Fibroblast of skin of right quadriceps (primary cell): ENCODE measurements at places on chromosomes 12 and 14.

DNA sequence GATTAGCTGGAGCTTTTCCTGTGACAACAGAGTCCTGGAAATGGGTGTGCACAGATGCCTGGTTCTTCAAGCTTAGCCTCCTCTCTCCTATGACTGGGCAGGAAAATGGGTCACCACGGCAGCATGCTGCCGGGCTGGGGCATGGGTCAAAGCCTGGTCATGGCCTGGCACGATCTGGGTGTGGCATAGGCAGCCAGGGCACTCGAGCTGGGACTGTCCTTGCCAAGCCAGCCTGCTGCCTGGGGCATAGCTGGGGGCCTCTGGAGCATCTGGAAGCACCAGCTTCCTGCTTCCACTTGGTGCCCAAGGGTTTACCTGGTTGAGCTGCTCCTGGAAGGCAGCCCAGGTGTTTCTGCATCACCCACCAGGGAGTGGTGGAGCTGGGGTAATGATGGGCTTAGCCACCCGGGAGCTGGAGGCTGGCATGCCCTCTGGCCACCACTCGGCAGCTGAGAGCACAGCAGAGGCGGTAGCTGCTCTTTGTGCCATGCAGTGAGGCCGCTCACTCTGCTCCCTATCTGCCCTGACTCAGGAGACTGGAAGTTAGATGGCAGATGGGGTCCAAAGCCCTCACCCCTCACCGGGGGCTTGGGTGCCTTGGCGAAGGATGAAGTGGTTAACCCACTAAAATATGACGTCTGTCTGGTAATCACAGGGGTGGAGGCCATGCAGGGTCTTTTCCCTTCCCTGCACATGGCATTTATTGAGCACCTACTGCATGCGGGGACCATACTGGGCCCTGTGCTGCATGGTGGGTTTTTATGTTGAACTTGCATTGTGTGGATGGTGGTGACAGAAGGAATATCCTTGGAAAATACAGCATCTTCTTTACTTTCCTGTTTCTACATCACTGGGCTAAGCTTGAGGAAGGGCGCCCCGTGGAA, 1.7 kb downstream of the OTUB2 start:
- DNase-seq = no peak

- DNase-seq = no peak
These were observed 140.4 kb downstream of the CNTN1 start for GRCh38 chr12:40832668-40833067.

- DNase-seq = peak; percentile 14
These were observed 66.7 kb downstream of the CCDC88C start for GRCh38 chr14:91350813-91351511.

DNA sequence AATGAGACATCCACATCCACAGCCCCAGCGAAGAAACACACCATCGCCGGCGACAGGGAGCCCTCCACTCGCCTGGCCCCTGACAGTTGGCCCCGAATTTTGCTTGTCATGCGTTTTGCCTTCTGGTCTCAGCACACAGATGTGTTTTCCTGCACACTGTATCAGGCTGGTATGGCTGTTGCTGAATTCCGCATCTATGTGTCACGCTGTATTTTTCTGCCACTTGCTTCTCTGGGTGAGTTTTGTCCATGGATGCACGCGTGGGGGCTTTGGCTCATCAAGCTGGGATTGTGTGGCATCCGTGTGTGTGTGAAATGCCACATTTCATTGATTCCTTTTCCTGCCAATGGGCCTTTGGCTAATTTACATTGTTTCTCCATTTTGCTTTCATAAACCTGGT, 26.5 kb downstream of the ARL6IP4 start:
- peak; percentile 13 for DNase-seq

DNA sequence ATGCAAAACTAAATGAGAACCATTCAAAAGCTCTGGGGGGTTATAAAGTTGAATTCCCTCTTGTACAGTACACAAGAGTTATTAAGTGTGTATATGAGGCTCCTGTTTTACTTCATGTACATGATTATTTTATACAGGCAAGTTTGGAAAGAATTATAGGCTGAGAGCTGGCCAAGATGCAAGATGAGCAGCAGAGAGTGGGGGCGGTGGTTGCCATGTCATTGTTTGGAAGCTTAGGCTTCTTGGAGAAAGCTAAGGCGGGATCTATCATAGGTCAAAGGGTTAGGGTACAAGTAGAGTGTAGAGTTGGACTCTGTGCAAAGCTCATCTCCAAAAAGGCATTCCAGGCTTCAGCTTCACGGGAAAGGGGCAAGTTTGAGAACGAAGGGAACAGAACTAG, 297.1 kb upstream of the TBX3 start:
- no peak for DNase-seq

- peak; percentile 96 for DNase-seq
These were observed 149.7 kb upstream of the ARHGAP5 start for GRCh38 chr14:31927348-31927832.

- DNase-seq = peak; percentile 49
These were observed 6.8 kb upstream of the HNF1A start for GRCh38 chr12:120971299-120972180.

GRCh38 chr14:94125659-94126418, 3.6 kb downstream of the IFI27L2 start:
- DNase-seq = no peak

GRCh38 chr12:49675137-49675536, 32.1 kb downstream of the FMNL3 start:
- no peak for DNase-seq

DNA sequence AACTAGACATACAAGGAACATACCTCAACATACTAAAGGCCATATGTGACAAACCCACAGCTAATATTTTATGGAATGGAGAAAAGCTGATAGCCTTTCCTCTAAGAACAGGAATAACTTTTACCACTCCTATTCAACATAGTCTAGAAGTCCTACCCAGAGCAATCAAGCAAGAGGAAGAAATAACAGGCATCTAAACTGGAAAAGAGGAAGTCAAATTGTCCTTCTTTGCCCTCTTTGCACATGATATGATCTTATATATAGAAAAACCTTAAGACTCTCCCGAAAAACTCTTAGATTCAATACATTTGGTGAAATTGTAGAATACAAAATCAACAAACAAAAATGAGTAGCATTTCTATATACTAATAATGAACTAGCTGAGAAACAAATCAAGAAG, 110.0 kb downstream of the ATP23 start:
- DNase-seq = no peak

DNA sequence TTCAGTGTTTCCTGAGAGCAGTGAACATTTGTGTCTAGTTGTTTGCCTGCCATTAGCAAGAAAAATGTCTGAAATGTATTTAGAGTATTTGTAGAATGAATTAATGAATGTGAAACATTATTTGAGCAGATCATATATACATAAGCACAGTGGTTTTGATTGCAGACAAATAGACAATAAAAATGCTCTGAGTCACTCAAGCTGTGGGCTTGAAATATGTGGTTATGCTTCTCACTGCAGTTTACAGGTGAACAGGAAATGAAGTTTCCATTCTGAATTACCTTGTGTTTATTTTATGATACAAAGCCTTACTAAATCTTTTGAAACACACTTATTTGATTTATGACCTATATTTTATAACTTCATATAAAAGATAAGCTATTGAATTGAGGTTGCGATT, 827.7 kb downstream of the TMTC2 start:
- DNase-seq = no peak

- DNase-seq = peak; percentile 73
These were observed at the start of gene P2RX4 for GRCh38 chr12:121209624-121210572. P2RX4 (plus strand) TSS chr12:121210129; CDS start chr12:121210165, 36 bp downstream.

DNA sequence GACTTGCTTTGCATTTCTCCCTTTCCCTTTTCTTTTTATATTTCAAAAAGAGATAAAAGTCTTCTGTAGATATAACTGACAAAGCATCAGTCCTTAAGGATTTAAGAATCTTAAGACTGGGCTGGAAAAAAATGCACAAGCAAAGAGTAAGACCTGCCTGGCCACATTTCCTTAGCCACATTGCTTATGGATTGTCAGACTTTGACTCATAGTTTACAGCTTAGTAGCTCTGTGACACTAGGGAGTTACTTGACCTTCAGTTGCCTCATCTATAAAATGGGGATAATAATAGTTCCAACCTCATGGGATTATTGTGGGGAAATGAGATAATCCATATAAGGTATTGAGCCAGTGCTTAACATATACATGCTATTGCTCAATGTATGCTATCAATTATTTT, 66.4 kb upstream of the STK38L start:
- DNase-seq = peak; percentile 89

GRCh38 chr14:22265319-22266141, 323.5 kb downstream of the DAD1 start:
- no peak for DNase-seq

DNA sequence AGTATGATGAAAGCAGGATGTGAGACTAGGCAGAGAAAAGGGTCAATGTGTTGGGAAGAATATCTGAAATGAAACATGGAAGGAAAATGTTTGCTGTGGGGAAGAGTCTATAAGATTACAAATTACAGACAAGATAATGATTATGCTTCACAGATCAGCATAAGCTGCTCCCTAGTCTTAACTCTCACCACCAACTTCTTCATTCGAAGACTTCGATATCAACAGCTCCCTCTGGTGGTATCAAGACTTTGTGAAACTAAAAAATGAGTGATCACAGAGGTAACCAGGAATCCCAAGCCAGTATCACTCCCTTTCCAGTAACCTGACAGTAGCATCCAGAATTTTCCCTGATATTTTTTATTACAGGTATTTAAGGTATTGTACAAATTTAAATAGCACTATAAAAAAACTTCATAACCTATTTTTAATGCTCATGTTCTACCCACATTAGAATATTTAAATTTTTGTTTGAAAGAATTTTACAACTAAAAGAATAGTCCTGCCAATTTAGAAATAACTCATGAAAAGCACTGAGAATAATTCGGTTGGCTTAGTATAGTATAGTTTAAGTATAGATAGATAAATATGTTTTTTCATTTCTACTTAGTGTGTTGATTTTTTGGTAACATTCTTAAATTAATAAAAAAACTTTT, 84.4 kb downstream of the C2CD5 start:
- DNase-seq = peak; percentile 42

- DNase-seq = peak; percentile 61
These were observed 242.5 kb downstream of the FBXL14 start for GRCh38 chr12:1351926-1352325.

DNA sequence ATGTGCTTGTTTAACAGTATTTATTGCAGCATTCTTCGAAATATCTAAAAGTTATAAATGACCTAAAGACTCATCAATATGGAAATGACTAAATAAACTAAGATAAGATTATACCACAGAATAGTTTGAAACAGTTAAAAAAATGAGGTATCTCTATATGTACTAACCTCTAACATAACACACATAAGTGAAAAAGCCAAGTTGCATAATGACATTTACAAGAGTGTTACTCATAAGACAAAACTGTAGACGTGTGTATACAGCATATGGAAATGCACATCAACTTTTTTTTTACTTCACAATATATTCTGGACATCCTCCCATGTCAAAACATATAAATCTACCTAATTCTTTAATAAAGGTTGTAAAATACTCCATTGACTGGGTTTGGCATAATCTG, 22.8 kb downstream of the CPM start:
- DNase-seq = peak; percentile 70

GRCh38 chr14:77124345-77125280, 17.0 kb downstream of the ZDHHC22 start:
- peak; percentile 11 for DNase-seq

DNA sequence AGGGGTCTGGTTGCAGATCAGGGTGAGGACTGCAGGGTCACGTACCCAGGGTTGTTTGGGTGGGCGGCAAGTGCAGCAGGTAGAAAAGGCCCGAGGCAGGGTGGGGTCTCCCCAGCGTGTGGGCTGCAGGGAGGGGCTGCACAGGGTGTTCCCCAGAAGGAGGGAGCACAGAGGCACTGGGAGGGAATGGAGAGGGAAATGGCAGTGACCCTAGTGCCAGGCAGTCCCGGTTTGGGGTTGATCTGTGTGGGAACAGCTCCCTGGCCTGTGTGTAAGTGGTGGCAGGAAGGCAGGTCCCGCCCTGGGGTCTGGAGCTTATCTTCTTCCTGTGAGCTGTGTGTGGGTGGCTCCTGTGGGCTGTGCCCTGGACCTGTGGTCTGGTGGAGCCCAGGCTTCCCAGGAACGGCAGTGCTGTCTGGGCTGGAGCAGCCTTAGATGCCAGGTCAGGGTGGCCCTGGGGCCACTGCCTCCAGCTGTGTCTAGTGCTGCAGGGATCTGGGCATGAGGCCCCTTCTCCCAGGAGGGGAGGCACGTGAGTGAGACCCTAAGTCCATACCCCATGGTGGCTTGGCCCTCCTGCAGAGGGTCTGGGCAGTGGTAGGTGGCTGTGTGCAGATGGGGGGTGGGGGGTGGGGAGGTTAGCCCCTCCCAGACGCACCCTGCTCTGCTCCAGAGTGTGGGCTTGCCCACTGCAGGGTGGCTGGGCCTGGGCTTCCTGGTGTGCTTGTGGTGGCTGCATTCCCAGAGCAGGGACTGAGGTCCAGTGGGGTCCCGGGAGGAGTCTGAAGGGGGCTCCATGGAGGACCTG, 363.5 kb downstream of the TMEM121 start:
- no peak for DNase-seq

GRCh38 chr12:52368508-52368907, 1.2 kb upstream of the KRT85 start:
- no peak for DNase-seq

DNA sequence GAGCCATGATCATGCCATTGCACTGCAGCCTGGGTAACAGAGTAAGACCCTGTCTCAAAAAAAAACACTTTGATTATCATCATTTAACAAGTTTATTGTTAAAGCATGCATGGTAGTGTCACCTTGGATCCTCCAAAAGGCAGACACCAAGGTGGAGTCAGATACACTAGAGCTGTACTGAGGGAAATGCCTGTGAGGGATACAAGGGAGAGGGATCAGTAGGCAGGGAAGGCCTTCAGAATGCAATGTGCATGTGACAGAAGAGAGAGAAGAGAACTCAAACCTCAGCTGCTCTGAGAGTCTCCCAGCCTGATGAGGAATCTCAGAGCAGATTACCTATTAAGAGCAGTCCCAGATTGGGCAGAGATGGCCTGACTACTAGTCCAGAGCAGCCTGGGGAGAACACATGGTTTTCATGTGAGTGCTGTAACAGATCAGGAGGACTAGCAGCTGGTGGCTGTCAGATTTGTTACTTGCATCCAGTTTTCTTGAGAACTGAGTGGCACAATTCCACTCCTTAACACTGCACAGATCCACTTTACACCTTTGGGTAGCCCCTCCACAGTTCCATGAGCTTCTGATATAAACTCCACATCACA, 38.0 kb upstream of the A2ML1 start:
- DNase-seq = no peak

DNA sequence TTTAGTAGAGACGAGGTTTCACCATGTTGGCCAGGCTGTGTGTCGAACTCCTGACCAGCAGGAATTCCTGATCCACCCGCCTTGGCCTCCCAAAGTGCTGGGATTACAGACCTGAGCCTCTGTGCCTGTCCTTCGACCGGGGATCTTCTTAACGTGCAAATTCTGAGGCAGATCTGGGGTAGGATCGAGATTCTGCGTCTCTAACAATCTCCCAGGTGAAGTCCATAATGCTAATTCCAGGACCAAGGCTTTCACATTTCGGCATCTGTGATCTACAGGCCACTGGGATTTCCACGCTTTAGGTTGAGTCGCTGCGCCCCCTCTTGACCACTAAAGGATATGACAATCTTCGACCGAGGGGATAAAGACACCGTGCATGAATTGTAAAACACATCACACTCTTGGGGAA, 24.8 kb downstream of the FOS start:
- DNase-seq = peak; percentile 61
